Stimulated activated CD4-positive, alpha-beta T cell treated with anti-CD3 and anti-CD28 coated beads, Interleukin-1b, Interleukin-23, amount 100 ng/mL, for 24 hours (primary cell): ENCODE measurements at places on chromosomes 3 and 15.

GRCh38 chr3:127324913-127325628 is 37.2 kb upstream of the PRR20G start:
- DNase-seq, result no peak

- DNase-seq, result no peak
Measured at GRCh38 chr3:50269460-50269859, 513 bp downstream of the SEMA3B start.

DNA sequence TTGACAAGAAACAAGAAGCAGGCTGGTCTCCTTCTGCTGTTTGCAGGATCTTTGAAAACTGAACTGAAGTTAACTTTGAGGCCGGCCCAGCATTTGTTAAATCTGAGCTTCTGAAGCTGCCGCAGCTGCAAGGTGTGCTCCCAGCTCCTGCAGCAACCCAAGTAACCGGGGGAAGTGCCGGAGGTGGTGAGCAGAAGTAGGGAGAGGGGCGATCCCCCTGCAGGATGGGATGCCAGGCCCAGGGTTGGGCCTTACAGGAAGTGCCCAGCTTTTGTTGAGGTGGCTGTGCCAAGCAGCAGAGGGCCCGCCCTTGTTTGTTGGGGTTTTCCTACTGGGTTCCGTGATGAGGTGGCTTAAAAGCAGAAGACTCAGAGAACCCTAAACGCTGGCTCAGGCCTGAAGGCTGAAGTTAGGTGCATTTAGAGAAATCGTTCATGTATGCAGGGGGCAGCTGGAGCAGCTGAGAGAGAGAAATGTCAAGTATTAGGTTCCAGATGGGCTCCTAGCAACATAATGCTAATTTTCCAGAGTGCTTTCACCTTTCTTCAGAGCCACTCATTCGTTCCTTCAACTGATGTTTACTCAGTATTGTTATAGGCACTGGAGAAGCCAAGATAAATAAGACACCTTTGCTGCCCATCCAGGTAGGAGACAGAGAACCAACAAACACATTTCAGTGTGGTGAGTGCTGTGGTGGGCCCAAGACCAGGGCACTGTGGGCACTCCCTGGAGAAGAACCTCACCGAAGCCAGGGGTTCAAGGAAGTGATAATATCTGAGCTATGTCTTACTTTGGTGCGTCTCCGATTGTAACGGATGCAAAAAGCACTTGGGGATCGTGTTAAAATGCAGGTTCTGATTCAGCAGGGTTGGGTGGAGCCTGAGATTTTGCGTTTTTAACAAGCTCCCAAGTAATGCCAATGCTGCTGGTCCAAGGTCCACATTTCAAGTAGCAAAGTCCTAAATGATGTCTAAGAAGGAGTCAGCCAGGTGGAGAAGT is 42.2 kb upstream of the PLCL2 start:
- DNase-seq, result peak; percentile 27

- DNase-seq, result no peak
Measured at GRCh38 chr3:162765524-162765923, 1268.9 kb downstream of the OTOL1 start.

DNA sequence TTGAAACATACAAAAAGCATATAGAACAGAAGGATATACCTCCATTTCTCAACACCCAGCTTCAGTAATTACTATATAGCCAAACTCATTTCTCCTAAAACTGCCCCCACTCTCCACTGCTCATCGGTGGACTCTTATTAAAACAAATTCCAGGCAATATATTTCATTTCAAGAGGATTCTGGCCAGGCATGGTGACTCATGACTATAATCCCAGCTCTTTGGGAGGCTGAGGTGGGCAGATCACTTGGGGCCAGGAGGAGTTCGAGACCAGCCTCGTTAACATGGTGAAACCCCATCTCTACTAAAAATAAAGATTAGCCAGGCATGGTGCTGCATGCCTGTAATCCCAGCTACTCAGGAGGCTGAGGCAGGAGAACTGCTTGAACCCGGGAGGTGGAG is 40.9 kb downstream of the SNX4 start:
- no peak for DNase-seq

- no peak for DNase-seq
Measured at GRCh38 chr15:45288947-45289346, 36.9 kb downstream of the SLC28A2 start.

GRCh38 chr3:98731720-98732285 is 31.3 kb upstream of the ST3GAL6 start:
- no peak for DNase-seq

GRCh38 chr15:93288728-93289294 is 199.8 kb upstream of the RGMA start:
- DNase-seq, result no peak

- no peak for DNase-seq
Measured at GRCh38 chr3:42876940-42877720, 1.5 kb upstream of the CYP8B1 start.

GRCh38 chr3:71994906-71995305 is 210.0 kb upstream of the PROK2 start:
- DNase-seq, result no peak

- no peak for DNase-seq
Measured at GRCh38 chr3:184359610-184360009, 1.8 kb downstream of the CLCN2 start.

DNA sequence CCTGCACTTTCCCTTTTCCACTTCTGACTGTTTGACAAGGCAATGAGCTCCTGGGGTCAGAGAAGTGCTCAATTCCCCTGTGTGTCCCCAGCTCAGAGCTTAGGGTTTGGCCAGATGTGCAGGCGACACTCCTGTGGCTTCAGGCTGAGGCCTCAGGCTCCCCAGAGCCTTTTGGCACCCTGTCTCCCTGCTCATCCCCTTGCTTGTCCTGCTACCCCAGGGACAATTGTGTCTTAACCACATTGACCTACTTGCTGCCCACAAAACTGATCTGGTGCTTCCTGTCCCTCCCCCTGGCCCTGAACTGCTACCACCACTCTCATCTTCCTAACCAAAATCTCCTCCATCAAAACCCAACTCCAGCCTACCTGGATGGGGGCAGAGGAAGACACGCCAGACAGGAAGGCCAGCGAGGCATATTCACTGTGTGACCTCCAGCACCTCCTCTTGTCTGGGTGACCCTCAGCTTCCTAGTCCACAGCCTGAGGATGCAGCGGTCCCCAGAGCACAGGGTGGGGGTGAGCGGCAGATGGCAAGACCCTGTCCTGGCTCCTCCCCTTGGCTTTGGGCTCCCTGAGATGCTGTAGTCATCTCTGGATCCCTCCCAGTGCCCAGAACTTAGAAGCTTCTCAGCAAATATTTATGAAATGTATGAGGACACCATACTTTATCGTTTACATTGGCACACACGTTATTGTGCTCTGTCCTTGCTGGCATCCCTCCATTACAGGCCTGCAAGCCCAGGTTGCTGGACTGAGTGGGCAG is 98.9 kb upstream of the SLC6A6 start:
- DNase-seq, result no peak

DNA sequence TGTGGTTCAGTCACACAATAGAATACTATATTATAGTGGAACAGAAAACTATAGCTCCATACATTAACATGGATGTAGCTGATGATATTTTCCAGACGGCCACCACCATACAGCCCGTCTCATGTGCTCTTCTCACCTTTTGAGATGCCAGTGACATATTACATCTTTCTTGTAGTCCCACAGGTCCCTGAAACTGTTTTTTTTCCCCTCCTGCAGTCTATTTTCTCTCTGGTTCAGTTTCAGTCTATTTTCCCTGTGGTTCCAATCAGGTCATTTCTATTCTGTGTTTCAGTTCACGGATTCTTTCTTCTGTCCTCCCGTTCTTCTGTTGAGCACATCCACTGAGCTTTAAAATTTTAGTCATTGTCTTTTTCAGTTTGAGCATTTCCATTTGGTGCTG is 72.2 kb downstream of the PPCDC start:
- DNase-seq, result no peak

- no peak for DNase-seq
Measured at GRCh38 chr3:42830437-42831320, 21.4 kb downstream of the ACKR2 start.

DNA sequence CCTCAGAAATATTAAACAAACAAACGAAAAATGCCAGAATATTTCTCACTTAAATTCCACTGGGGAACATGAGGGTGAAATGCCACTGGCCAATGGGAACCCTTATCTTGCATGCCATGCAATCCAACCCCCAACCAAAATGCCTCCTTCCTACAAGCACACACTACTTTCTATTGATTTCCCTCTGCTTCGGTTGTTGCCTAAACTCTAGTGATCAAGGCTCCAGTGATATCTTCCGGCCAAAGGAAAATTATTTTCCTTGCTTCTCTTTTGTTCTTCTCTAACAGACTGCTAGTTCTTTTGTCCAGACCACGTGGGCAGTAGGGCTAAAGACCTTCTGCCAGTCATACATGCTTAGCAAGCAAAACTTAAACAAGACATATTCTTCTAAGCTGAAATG is 115.7 kb downstream of the TMCC1 start:
- no peak for DNase-seq
